ENCODE measurements at places on chromosomes 6 and 20.

DNA sequence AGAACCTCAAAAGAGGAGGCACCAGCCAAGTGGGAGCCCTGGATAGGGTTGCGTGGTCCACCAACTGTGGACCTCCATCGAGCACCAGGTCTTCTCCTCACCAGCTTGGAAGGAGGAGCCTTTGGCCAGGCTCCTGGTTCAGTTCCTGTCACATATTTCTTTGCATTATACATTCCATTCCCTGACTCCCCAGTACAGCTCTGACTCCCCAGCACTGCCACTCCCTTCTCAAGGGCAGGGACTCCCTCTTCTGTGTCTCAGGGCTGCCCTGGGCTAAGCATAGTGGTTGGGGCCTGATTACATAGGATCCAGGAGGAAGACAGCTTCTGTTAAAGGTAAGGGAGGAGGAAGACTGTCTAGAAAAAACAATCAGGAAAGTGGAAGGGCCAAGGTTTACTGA is 91.1 kb downstream of the MRPL14 start:
- no peak for DNase-seq

DNA sequence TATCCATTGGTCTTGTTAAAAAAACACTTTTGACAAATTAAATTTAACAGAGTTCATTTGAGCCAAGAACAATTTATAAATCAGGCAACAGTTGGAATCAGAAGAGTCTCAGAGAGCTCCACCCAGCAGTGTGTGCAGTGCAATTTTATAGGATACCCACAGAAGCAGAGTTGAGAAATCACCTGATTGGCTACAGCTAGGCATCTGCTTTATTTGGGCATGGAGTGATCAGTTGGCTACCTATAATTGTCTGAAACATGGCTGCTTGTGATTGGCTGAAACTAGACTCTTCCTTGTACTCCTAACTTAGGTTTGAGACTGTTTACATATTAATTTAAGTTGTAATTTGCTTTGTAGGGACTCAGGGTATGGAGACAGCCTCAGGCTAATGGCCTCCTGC is 12.0 kb downstream of the PGK2 start:
- DNase-seq = no peak

DNA sequence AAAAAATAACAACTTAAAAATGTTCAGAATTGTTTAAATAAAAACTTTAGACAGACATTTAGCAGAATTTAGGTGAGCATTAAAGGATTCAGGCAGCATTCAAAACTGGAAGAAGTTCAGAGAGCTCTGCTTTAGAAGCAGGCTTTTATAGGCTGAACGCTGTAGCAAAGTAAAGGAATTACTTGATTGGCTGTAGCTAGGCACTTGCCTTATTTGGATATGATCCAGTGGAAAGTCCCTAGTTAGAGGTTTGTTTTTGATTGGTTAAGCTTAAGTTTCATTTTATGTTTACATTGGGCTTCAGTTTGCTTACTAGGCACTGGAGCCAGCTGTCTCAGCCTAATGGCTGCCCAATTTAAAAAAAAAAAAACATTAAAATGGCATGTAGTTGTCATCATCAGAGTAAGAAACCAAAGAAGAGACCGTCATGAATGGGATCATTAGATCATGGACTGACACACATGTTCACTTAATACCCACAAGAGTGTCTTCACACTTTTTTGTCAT is 65.1 kb downstream of the CBFA2T2 start:
- DNase-seq = peak; percentile 90

DNA sequence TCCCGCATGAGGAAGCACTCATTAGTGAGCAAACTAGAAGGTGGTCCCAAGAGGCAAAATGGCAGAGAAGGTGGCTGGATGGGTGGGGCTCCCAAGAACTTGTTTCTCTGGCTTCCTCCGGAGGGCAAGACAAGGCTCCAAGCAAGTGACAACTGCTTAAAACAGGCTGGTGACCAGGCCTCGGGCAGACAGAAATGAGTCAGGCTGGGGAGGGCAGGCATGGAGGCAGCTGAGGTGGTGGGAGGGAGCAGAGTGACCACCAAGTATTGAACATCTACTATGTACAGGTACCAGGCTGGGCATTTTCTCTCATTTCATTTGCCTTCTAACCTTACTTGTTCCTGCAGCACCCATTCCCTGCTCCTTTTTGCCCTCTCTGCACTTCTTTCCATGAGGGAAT is 33.4 kb downstream of the TNXB start:
- no peak for DNase-seq

- DNase-seq = peak; percentile 64
Observed at GRCh38 chr6:53651764-53652401, 13.7 kb downstream of the KLHL31 start.

- no peak for DNase-seq
Observed at GRCh38 chr6:101000341-101000740, 119.2 kb upstream of the ASCC3 start.

DNA sequence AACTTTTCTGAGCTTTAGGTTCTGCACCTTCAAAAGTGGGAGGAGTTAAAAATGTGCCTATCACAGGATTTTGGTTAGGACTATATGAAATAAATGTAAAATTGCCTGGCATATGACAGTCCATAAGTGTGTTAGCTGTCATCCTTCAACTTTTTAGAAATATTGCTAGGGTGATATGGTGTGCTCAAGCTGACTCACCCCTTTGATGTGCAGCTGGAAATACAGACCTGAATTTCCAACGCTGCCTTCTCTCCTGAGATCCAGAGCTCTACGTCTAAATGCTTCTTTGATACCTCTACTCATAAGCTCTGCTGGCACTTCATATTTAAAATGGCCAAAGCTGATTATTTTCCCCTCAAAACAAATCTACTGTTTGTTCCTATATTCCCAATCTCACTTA is 2.7 kb downstream of the SLC35B3 start:
- DNase-seq = no peak

DNA sequence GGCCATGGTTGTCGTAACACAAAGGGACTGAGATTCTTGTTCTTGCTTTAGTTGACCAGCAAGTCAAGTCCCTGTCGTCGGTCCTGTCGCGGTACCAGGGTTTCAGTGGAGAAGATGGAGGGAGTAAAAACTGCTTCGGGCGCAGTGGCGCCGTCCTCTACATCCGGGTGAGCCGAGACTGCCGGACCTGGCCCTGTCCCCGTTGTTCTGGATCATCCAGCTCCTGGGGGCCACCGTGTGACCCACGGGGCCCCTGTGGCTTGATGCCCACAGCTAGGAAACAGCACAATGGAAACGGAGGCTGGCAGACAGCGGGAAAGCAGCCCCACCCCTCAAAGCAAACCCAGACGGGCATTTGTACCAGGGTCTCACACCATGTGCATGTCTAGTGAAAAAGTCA is 15.0 kb downstream of the MTG2 start:
- no peak for DNase-seq
